ENCODE measurements at places on chromosomes 3 and 15.

GRCh38 chr3:88038566-88038965, 20.2 kb downstream of the CGGBP1 start:
- no peak for DNase-seq

- DNase-seq = peak; percentile 55
Measured at GRCh38 chr3:10224794-10225665, 23.2 kb upstream of the TATDN2 start.

DNA sequence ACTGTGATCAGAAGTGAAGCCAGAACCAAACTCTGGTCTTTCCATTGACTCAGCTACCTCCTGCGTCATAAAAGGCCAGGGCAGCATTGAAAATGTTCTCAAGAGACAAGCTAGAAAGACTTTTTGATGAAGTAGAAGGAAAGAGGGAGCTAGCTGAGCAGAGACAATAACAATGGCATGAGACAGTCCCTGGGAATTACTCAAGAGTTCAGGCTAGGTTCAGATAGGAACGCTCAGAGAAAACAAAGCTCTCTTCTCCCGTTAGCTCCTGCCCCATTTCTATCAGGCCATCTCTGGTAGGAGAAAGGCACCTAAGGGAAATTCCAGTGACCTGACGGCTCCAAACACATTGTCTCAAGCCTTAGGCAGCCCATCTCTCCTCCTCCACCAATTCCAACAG, 7.0 kb upstream of the OXTR start:
- DNase-seq = no peak

- no peak for DNase-seq
Measured at GRCh38 chr15:90840954-90841353, 27.4 kb upstream of the FURIN start.

DNA sequence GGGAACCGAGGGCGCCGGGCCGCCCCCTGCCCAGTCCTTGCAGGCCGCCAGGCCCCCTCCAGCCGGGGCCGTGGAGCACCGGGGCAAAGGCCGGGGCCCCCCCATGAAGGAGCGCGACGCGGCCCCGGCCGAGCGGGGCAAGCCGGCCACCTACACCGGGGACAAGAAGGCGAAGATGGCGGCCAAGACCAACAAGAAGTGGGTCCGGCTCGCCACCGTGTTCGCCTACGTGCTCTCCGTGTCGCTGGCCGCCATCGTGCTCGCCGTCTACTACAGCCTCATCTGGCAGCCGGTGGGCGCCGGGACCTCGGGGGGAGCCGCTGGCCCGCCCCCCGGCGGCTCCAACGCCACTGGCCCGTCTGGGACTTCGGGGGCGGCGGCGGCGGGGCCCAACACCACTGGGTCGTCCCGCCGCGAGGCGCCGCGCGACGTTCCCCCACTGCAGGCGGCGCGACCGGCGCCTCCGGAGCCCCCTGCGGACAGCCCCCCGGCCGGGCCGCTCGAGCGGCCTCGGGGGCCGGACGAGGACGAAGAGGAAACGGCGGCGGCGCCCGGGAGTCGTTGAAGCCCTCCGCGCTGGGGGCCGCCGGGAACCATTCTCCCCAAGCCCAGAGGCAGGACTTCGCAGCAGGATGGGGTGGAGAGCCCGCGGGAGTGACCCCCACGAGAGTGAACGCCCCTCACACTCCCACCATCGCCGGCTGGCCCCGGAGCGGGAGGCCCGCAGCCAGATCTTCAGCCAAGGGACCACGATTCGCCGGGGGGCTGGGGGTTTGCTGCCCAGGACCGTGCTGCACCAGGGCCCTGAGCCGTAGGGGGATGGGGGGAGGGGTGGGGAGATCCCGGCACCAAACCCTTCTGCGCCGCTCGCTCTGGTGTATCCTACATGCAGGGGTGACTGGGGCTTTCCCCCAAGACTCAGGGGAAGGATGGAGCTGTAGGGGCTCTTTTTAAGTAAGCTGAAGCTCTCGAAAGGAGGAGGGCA, 753 bp downstream of the INAFM2 start:
- peak; percentile 37 for DNase-seq

DNA sequence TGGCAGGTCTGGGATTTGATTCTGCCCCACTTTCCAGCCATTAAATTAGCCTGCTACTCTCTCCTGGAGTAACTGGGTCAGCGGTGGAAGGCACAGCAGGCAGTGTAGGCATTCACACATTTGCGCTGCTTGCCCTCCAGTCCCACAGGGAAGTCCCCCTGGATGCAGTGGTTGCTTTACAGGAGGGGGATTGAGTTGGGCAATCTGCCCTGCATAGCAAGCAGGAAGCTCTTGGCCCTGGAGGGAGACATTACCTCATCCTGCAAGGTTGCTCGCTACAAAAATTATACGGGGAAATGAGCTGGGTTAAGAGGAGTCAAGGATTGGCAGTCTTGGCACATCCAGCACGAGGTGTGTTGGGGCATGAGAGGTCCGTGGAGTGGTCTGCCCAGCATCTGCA, 14.8 kb downstream of the MCM2 start:
- peak; percentile 61 for DNase-seq

DNA sequence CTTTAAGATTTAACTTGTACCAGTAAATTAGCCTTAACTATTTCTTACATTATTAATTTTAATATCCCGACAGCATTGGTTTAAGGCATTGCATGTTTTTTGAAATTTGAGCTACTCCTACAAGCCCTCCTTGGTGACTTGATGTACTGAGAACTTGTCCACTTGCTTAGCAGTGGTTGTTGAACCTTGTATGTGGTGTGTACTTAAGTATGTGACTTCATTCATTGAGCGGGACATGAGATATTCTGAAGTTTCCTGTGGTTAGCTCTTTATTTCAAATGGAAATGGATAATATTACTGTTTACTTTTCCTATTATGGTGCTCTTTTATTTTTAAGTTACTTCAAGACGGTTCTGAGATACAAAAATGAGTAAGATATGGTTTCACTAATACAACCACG, 3.6 kb upstream of the COL6A5 start:
- no peak for DNase-seq

- no peak for DNase-seq
Measured at GRCh38 chr3:10695595-10696285, 120.3 kb upstream of the SLC6A11 start.

GRCh38 chr15:26682598-26683164, 90.2 kb downstream of the GABRB3 start:
- DNase-seq = no peak

DNA sequence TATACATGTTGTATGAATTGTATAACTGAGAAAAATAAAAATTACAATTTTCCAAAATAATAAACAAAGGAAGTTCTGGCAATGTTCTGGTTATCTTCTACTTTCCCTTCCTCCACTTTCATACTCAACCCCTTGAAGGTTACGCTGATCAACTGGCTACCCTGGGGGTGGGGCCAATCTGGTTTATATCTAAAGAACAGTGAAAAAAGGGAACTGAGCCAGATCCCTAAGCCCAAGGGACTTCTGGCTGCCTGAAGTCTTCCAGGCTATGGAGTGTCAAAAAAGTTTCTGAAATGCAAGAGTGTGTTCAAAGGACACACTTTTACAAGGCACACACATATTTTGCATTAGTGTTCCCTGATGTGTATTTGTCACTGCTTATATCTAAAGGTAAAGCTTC, 591.9 kb downstream of the ROBO1 start:
- no peak for DNase-seq

GRCh38 chr15:48040166-48040817, 80.5 kb upstream of the SLC24A5 start:
- DNase-seq = peak; percentile 69

DNA sequence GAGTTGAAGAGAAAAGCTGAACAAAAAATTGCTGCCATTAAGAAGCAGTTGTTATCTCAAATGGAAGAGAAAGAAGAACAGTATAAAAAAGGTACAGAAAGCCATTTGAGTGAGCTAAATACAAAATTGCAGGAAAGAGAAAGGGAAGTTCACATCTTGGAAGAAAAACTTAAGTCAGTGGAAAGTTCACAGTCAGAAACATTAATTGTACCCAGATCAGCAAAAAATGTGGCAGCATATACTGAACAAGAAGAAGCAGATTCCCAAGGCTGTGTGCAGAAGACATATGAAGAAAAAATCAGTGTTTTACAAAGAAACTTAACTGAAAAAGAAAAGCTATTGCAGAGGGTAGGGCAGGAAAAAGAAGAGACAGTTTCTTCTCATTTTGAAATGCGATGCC, 152.4 kb upstream of the LRRFIP2 start:
- DNase-seq = no peak

- DNase-seq = no peak
Measured at GRCh38 chr3:31213869-31214486, 318.7 kb upstream of the STT3B start.

- DNase-seq = peak; percentile 80
Measured at GRCh38 chr15:45458746-45459403, 63.7 kb downstream of the SLC30A4 start.

- no peak for DNase-seq
Measured at GRCh38 chr15:101526442-101526841, 36.9 kb upstream of the PCSK6 start.

GRCh38 chr3:110246796-110247376, 824.7 kb upstream of the NECTIN3 start:
- no peak for DNase-seq

DNA sequence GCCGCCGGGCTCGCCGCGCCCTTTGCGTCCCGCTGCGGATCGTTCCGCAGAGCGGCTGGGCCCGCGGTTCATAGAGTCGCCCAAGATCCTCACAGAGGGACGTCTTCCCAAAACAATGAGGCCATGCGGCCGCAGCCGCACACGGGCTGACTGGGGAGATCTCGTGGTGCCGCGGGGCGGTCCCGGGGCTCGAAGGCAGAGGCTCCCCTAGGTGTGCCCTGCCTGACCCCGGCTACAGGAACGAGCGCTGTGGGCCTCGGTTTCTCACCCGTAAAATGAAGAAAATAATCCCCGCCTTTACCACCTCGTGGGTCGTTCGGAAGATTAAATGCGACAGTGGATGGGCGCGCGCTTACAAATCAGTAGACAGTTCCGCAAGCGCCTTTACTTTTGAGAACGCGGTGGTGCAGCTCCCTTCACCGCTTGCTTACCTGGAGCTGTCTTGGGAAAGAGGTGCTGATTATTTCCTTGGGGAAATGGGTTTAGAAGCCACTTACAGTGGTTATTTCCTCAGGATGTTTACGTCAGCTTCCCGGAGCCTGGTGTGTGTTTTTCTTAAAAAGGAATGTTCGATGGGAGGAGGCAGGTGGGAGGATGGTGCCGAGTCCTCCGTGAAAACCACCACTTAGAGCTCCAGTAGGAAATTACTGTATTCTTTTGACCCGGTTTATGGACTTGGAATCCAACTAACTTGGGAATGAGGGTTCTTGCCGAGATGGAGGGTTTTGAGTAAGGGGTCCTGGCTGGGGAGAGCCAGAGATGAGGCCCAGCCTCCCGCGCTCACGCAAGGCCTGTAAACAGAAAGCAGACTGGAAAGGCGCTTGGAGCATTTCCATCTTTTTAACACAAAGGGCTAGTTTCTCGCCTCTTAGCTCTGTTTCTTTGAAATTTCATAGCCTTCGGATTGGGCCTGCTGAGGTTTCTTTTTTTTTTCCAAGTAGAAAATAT, 1.9 kb upstream of the MEX3B start:
- peak; percentile 82 for DNase-seq

DNA sequence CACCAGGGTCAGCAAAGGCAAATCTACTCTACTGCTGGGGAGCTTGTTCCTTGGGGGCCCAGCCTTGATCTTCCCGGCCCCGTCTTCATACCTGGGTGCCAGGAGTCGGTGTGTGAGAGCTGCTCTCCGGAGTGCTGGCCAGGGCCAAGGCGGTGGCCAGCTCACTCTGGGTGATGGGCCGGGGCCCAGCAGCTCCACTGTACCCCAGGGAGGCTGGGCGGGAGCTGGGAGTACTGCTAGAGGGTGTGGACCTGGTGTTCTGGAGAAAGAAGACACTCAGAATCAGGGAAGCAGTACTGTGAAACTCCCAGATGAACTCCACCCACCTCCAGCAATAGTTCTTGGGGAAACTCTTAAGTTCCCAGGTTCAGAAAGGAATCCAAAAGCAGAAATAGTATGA, 11.9 kb downstream of the UBL7 start:
- no peak for DNase-seq

DNA sequence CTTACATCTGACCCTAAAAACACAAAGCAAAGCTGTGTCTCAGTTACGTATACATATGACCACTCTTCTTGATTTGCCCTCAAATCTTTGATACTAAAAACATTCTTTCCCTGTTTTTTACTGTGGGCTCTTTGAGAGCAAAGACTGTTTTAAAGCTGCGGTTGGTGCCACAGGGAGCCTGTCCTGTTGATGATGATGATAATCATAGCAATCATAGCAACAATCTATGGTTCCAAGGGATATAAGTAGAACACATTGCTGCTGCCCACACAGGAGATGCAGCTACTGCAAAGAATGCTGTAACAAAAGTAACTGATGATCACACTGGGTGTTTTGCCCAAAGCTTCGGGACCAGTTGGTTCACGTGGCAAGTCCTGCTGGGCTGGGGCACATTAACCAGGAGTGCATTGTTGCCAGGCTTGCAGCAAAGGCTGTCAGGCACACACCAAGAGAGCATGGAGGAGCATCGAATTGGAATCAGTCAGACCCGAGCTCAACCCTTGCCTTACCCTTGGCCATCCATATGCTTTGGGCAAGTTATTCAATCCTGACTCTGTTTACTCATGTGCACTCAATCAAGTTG, 131.4 kb upstream of the EIF1B start:
- no peak for DNase-seq

- DNase-seq = peak; percentile 64
Measured at GRCh38 chr15:63891079-63891767, 57.5 kb upstream of the HERC1 start.

DNA sequence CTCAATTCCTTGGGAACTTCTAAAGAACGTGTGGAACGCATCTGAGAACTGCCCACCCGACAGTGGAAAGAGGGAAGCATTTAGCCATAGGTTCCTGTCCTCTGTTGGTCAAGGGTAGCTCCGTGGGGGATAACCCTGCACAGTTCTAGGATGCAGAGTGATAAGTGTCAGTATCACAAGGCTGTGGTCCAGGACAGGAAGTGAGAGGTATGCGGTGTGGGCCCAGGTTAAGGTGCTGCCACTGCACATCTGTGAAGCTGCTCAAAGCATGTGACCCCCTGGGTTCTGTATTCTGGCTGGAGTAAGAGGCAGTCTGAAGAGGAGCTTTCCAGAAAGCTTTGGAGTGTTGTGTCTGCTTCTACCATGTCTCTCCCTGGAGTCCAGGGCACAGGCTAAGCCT, 51.7 kb upstream of the HES1 start:
- no peak for DNase-seq

DNA sequence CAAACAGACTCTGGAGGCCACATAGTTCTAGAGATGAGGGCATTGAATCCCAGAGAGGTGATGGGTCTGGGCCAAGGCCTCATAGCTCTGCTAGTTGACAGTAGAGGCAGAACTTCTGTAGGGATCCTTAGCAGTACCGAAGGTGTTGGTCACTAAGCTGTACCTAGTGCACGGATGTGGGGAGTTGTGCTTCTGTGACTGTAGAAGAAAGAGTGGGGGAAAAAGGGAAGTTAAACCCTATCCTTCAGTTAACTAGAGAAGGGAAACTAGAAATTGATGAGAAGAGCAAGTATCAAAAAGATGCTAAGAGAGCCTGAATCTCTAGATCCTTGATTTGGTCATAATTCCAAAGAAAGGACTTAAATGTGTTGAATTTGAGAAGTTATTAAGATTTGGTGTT, 186.7 kb downstream of the NFKBIZ start:
- DNase-seq = no peak

DNA sequence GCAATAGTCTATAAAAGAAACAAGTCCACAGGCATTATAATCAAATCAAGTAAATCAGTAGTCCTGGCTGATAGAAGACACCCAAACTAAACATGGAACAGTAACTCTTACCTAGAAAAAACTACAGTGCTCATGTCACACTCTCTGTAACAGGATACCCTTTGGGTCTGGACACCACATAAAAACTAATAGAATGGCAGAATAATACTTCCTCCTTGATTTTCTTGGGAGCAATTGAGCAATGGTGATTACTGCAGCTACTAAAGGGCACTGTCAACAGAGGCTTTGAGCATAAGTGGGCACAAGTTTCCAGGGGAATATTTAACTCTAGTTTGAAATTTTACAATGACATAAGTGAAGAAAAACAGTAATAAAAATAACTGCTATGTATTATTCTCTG, 59.5 kb downstream of the GLB1 start:
- no peak for DNase-seq
